ENCODE measurements at places on chromosomes 11 and 22.

DNA sequence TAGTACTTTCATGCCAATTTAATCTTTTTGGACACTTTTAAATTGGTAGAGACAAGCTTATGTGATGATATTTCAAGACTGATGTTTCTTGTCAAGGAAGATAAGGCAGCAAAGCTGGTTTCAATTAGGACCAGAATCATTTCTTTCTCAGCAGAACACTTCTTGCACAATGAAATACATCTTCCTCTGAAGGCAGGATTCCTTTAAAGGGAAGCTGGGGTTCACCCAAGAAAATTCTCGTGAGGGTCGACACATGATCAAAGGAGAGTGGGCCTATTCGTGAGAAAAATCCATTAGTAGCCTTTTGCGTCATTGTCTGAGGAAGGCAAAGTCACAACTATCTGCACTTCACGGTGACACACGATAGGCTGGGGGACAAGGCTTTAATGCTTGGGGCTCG is 17.6 kb downstream of the TTC12 start:
- DNase-seq = no peak

- DNase-seq = no peak
These were observed 48.4 kb upstream of the POU2AF1 start for GRCh38 chr11:111427471-111427912.

- DNase-seq = no peak
These were observed 14.2 kb downstream of the ZBTB44 start for GRCh38 chr11:130300567-130300966.

DNA sequence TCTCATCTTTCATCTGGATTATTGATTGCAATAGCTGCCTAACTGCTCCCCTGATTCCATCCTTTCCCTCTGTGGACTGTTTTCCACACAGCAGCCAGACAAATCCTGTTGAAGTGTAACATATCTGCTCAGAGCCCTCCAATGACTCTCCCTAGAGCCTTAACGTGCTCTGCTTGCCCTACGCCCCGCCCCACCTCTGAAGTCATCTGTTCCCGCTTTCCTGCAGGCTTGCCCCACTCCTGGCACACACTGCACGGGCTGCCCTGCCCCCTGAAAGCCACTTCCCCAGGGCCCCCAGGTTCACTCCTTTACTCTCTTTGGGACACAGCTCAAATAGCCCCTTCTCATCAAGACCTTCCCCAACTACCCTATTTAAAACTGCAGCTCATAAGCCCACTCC is 59.5 kb downstream of the NECTIN1 start:
- no peak for DNase-seq

DNA sequence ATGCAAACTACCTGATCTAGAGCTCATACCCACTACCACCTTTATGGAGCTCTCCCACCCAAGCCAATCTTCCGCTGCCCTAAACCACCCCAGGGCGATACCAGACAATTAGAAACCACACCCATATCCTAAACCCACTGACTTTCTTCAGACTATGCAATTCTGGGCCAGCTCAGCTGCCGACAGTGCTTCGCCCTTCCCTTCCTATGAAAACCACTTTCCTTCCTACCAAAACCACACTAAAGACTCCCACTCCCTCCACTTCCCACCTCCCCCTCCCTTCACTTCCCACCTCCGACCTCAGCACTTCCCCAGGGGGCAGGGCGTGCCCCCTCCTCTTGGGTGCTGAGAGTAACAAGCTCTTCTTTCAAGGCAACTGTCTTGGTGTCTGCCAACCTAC is 25.1 kb downstream of the B3GAT1 start:
- no peak for DNase-seq

DNA sequence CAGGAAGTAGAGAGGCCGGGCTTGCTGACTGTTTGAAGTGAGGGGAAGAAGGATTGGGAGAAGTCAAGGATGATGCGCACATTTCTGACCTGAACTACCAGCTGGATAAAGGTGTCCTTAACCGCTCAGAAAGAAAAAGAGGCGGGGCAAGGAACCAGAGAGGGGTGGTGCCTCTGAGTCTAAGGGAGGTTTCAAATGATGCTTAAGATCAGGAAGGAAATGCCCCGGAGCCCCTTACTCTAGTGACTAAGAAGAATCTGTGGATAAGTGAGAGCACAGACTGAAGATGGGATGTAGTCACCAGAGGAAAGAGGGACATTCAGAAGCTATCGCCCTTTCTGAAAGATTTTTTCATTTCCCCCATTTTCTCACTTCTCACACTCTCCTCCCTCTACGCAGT is 12.7 kb downstream of the DCHS1 start:
- no peak for DNase-seq

DNA sequence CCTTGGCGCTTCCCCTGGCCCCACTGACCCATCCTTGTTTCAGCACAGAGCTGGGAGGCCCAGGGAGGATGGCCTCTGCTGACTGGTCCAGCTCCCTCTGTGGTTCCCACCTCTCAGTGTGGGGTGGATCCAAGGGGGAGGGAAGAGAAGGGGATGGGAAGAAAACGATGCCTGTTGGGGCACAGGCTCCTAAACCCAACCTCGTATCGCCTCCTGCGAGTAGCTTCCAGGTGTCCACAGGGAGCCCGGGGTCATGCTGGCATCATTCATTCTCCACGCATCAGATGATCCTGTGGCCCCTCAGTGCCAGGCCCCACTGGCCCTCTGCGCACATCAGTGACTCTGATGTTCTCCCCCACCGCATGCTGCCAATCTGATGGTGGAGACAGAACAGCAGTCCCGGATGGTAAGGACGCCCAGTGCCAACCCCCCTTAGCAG is 5.1 kb downstream of the MYEOV start:
- peak; percentile 79 for DNase-seq

DNA sequence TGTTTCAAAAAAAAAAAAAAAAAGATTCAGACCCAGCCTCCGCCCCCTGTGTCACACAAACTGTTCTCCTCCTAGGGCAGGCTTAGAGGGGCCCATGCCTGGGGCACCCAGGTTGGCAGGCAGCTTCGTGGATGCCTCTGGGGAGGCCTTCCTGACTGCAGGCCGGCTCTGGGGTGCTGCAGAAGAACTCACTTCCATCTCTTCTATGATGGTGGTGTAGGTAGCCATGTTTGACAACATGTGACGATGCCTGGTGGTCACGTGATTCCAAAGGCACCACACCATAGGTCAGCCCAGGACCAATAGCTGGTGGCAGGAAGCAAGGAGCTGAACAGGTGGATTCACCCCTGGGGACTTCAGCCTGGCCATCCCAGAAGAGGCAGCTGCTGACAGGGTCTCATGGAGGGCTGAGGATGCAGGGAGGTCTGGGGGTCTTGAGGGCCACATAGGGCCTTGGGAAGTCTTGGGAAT is 24.1 kb upstream of the CELSR1 start:
- DNase-seq = peak; percentile 35

DNA sequence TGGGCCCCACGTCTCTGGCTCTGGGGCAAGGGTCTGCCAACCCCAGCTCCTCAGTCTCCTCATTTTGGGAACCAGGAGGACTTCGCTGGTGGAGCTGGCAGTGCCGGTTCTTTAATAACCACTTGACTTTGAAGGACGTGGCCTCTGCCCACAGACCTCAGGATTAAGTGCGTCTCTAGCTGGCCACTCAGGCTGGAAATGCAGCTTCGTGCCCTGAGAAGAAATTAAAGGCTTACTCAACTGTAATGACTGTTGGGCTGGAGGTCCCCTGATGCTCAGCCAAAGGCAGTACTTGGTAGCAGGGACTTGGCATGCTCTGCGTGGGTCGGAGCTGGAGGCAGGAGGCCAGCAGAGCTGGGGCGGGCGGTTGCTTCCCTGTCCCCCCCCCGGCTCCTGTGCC is 16.7 kb upstream of the PARVG start:
- DNase-seq = no peak

DNA sequence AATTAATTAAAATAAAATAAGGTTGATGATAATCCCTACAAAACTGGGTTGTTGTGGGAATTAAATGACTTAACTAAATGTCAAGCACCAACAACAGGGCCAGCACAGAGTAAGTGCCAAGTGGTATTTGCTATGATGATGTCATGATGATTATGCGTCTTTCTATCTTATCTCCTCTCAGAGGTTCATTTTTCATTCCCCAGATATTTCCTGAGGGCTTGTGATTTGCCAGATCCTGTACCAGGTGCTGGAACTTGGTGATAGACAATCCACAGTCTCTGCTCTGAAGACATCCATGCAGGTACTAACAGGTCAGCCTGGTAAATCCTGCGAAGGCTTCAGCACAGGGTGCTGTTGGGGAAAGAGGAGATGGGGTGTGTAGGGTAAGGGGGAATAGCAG is 8.1 kb upstream of the MYH9 start:
- DNase-seq = no peak

DNA sequence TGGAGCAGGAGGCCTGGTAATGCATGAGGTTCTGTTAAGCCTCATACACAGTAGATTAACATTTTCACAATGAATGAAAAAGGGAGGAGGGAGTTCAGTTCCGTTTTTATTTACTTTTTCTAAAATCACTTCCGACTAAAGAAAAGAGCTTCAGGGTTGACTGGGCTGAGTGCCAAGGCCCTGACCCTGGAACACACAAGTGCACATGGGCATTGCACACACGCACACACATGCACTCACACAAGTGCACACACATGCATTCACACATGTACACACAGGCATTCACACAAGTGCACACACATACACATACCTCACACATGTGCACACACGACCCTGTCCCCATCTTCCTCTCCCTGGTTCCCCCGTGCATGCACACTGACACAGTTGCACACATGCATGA is 303.3 kb downstream of the BRD1 start:
- DNase-seq = no peak

DNA sequence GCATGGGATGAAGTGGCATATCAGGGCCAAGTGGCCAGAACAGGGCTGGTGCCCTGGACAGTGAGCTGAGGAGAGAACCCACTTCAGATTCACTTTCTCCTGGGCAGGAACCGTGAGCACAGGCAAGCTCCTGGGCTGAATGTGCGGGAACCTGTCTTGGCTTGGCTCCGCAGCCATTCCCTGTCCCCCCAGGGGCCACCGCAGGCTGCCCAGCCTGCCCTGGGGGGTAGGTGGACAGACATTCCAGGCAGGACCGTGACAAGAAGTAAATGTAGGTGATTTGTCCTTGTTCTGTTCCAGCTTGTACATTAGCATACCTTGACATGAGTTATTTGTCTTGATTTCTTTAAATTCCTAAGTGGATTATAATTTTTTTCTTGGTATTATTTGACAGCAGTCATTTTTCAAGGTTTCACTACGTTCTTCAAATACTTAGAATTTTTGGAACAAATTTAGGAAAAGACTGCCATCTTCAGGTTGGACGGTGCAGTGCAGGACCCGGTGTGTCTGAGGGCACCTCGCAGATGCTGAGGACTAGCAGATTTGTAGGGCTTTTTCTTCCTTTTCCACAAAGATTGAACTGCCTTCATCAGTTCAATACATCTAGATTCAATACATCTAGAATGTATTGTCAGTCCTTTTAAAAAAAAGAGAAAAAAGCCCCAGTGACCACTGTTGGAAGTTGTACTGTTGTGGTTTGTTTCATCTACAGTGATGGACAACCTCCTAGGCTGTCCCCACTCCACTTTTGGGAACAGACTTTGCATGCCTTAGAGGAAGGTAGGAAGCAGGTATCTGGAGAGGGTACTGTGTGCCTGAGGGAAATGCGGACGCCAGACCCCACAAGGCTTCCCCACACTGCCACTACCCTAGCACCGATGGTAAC is 115.1 kb upstream of the RASSF10 start:
- peak; percentile 67 for DNase-seq

GRCh38 chr11:696955-697491 is 1.4 kb downstream of the TMEM80 start:
- DNase-seq = peak; percentile 78

DNA sequence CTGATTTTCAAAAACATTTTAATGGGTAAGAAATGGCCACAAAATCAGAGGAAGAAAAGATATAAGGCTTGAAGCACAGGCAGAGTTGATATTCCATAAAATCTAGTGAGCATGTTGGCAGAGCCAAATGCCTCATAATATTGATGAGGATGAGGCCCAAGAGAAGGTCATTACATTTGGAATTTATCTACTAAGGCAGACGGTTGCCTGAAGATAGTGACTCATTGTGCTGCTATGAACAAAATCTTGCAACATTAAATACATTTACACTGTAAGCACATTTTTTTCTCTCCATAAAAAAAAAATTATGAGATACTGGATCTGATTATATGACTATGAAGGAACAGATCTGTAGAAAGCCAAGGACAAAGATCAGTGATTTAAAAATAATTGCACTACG is 881.4 kb upstream of the CHORDC1 start:
- peak; percentile 31 for DNase-seq

- no peak for DNase-seq
These were observed 884.5 kb downstream of the NTM start for GRCh38 chr11:132254906-132255305.

DNA sequence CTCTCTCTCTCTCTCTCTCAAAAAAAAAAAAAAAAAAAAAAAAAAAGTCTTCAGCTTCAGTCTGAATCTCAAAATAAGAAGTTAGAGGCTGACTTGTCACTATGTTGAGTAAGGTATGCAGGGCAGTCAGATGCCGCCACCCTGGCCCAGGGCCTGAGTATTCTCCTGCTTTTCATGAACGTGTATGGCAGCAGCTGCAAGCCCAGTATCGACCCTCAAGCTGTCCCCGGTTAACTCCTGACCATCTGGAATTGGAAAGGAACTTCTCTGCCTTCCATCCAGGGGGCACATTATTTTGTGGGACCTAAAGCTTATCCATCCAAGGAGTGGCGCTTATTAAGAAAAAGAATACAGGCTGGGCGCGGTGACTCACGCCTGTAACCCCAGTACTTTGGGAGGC is 11.4 kb downstream of the MRGPRD start:
- no peak for DNase-seq

DNA sequence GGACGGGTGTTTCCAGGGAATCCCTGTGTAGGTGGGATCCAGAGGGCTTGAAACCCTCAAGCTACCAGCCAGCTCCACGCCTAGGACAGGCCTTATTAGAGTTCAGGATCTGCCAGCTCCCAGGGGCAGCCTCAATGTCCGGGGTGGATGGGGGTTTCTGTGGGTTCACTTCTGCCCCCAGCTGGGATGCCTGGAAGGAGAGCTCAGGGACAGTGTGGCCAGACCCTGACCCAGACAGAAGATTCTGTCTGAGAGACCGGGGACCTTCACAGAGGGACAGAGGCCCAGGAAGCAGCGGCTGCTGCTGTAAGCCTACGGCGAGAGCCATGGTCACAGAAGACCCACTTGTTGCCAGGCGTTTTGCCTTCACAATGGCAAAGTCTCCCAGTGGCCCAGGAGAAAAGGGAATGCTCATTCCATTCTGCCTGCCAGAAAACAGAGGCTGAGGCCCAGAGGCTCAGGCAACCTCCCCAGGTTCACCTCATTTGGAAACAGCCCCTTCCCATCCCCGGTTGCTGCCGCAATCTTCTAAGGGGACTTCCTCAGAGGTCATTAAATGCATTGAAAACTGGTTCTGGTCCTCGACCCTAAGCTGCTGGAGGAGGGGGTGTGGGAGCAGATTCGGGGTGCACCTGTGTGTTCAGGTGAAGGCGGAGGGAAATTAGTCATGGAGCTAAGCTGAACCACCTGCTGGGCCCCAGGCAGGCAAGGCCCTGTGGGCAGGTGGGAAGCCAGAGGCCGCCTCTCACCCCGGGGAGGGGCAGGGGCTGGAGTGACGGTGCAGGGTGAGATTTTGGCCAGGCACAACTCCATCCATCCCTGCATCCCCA is 4.9 kb upstream of the KRTAP5-6 start:
- no peak for DNase-seq

All from ACHN (cell line).